Activated T-helper 2 cell treated with anti-CD3 and anti-CD28 coated beads, Interferon-gamma antibody, Interleukin-2, Interleukin-4, amounts not matched to agents 10 μg/mL and 5 μg/mL and 100 μg/mL, durations not matched to agents 14 hours and 24 hours and 36 hours (primary cell): ENCODE measurements at places on chromosomes 6 and 20.

DNA sequence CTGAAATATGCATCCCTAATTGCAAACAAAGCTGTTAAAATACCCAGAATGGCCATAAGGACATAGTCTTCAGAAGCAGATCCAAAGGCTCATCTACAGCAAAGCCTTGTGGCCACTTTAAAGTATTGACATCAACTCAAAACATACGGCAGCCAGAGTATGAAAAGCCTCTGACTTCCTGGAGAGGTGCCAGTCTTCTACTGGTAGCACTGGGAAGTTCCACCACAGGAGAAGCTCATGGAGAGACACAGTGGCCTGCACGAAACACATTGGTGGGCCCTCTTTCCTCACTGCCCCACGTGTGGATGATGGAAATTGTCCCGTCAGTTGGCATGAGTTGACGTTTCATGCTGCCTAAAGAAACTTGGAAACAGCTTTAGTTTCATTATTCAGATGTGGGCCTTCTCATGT is 202.6 kb upstream of the HEY2 start:
- no peak for DNase-seq

GRCh38 chr20:21100578-21101452 is 5.3 kb downstream of the LINC00237 start:
- no peak for DNase-seq

DNA sequence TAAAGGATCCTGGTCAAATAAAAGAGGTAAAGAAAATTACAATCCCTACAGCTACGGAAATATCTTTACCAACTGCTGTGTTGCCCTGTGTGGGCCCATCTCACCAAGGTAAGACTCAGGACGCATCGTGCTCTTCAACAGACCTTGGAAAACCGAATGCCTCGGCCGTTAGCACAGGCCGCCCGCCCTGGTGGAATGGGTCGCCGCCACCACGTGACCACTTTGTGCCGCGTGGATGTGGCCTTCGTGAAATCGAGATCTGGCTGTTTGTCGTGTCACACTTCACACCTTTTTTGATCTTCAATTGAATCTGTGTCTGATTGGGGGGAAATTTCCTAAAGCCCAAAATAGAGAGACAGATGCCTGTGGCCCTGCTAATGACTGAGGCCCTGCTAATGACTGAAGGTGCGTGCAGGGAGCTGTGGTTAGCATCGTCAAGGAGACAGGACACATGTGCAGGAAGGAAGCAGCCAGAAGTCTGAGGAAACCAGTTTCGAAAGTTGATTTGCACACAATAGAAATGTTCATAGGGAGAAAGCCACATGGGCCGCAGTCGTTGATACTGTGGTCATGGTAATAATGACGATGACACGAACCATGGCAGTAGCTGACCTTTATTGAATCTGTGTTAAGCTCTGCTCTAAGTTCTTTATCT is 175.7 kb upstream of the SNX9 start:
- DNase-seq: peak; percentile 15

GRCh38 chr6:97240222-97240621 is 42.8 kb downstream of the MMS22L start:
- DNase-seq: no peak

DNA sequence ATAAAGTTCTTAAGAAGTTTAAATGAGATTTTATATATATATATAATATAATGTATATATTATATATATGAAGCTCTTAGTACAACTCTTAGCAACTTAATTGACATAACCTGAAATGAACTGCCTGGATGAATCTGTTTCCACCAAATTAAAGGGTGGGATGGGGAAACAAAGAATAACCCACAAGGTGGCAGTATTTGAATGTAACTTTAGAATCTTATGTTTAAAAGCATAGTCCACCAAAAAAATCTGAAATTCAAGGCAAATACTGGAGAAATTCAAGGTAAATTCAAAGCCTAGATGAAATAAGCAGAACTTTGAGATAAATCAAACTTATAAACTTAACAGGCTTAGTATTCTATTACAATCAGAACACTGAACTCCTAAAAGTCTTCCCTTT is 4.4 kb upstream of the IBTK start:
- DNase-seq: no peak

GRCh38 chr6:81253821-81254220 is 498.7 kb downstream of the TENT5A start:
- no peak for DNase-seq

GRCh38 chr20:57774111-57774880 is 64.5 kb upstream of the PMEPA1 start:
- no peak for DNase-seq

GRCh38 chr20:60011512-60012507 is 53.6 kb downstream of the CDH26 start:
- DNase-seq: no peak

DNA sequence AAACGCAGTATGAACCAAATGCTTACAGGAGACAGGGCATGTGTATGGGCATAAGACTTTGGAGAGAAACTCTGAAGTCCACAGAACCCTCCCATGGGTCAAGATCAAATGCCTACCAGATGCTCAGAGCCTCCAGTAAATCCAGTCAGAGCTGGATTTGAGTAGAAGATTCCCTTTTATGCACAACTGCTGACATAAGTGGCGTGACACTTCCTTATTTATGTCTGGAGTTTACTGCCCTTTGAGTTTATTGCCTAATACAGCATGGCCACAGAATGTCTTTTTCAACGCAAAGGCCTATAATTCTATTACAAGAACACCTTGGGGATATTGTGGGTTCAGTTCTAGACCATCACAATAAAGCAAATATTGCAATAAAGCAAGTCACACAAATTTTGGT is 220.0 kb upstream of the FOXQ1 start:
- DNase-seq: no peak

GRCh38 chr20:39563349-39563748 is 601.2 kb downstream of the DHX35 start:
- no peak for DNase-seq

DNA sequence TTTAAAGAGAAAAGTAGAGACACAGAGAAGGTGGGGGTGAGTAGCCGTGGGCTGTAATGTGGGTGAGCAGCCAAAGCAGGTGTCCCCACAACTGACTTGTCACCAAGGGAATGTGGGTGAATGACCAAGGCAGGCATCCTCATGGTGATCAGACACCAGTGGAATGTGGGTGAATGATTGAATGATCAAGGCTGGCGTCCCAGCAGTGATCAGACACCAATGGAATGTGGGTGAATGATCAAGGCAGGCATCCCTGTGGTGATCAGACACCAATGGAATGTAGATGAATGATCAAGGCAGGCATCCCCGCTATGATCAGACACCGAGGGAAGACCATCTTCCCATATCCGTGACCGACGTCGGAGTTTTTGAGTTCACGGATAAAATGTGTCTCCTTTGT is 49.8 kb upstream of the OR14J1 start:
- DNase-seq: no peak

- no peak for DNase-seq
Observed at GRCh38 chr6:134707342-134708031, 242.4 kb downstream of the ALDH8A1 start.

DNA sequence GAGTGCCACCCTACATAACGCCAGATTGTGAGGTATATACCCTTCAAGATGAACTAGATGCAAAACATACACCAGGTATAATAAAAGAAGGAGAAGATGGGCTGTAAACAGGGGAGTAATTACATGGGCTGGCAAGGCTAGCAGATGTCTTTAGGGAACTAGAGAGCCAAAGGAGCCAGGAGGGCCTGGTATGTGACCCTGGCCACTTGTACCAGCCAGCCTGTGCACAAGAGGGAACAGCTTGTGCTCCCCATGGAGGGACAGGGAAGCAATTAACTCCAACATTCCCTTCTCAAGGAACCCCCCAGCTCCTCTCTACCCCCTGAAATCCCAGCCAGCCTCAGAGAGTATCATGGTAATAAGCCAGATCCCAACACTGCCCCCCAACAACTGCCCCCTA is 139.9 kb downstream of the HIVEP2 start:
- DNase-seq: no peak

DNA sequence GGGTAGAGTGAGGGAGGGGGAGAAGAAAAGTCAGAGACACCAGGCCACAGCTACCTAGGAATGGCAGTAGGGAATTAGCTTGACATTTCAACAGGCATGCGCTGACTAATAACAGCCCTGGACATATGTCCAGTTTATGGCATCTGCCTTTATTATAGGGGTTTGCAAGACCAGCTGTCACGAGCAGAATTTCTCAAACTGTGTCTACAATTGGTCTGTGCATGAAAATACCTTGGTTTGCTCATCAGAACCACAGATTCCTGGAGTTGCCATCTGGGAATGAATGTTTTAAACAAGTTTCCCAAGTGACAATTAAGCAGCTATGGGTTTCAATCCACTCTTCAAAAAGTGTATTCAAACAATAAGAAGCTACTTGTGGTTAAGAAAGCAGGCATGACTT is 110.3 kb upstream of the ENPP5 start:
- no peak for DNase-seq

DNA sequence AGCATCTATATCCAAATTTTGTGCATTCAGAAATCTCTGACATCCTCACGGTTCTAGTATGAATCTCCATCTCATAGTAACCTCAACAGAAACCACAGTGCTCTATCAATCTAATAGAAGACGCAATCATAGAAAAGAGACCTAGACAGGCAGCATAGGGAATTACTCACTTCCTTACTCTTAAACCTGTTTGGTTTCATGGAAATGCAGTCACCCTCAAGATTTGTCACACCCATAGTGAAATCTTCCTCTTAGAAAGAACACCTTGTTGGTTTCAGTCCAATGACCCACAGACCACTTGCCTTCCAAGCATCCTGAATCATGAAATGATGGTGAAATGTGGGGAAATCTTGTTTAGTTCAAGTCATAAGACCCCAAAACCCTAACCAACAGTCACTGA is 166.1 kb upstream of the PRDM1 start:
- no peak for DNase-seq

GRCh38 chr20:237489-237888 is 10.4 kb downstream of the DEFB129 start:
- DNase-seq: no peak

DNA sequence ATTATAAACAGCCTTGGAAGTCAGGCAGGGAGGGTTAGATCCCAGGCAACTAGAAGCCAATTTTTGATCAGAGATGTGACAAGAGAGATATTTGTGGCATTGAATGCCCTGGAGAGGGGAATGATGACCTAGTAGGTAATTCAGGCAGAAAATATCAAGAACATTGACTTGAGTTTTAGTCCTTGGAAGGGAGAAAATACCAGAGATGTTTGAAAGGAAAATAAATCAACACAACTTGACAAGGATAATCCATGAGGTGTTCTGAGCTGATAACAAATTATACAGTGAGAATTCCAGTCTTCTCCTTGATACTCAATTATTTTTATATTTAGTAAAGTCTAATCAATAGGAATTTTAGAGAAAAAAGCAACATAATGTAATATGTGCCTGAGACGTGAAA is 10.6 kb upstream of the MARCKS start:
- no peak for DNase-seq

DNA sequence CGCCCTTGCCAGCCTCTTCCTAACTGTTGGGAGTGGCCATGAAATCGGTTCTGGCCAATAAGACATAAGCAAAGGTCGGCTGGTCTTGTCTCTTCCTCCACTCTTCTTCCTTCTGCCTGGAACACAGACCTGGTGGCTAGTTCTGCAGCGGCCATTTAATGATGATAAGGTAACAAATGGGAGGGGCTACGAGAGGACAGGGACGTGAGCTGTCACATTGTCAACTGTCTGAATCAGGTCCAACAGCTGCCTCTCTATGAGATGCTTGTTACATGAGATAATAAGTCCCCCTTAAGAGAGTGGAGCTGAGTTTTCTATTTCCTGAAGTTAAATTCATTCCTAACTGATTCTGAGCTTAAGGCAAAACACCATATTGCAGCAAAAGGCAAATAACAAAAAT is 12.5 kb upstream of the TMEM242 start:
- DNase-seq: no peak

DNA sequence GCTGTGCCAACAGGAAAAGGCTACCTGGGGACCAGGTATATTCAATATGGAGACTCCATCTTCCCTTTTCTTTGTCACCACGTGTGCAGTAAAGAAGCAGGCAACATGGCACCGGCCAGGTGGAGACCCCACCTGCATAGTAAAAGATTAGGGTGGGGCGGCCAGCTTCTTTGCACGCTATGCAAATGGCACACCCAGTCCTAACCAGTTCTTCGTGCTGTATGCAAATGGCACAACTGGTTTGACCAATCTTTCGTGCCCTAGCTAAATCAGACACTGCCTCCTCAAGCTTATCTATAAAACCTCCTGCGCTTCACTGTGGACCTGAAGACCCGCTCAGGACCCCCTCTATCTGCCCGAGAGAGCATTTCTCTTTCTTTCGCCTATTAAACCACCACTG is 88.8 kb upstream of the EZR start:
- no peak for DNase-seq

DNA sequence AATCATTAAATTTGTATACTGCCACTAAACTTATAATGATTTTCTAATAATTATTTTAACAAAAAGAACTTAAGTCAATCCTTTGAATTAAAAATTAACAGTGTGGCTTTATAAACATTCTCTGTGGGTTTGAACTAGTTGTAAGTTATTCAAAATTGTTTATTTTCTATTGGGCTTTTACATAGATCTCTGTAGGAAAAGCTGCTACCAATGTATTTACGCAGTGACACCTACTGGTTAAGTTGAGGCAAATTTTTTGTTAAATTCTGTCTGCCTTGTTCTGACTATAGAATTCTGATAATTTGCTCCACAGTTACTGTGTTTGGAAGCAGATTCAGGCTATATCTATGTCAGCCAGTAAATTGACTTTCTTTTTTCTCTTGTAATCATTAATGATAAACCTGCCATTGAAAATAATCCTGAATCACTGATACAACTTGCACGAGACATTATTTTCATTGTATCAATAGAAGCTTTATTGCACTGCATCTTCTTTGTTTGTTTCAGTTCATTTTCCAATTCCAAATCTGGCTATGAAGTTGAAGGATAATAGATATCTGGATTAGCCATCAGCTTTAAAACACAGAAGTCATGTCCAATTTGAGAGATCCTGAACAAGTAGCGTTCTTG is 66.0 kb upstream of the UTRN start:
- no peak for DNase-seq

DNA sequence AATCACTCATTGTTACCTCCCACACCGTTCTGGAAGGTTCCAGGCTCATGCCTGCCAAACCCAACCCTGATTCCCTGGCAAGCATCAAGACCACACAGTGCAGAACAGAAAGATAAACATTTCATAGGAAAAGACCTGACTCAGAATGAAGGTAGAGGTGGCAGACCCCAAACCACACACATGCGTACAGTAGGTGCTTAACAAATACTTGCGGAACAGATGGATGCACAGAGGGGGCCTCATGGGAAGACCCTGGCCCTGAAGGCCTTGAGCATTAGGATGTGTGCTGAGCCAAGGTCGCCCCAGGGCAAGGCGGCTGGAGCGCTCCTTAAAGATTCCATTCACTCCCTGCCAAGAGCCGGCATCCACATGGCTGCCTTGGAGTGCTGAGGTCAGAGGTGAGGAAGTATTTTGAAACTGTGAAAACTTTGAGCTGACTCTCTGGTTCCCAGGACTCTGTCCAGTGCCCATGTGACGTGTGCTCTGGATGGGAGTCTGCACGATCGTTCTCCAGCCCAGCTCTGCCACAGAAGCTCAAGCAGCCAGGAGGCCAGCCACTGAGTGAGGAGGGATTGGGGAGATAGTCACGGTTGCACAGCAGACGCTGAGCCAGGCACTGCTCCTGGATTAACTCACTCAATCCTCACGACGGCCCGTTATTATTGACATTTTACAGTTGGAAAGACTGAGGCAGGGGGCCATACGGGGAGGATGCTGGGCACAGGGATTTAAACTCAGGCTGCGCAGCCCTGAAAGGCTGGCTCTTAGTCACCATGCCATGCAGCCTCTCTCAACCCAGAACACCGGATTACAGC is 65.5 kb upstream of the AFDN start:
- no peak for DNase-seq
